ENCODE measurements at places on chromosomes 1 and 21.

- DNase-seq, result peak; percentile 76
Measured at GRCh38 chr1:155976062-155976912, 2.1 kb downstream of the ARHGEF2 start.

DNA sequence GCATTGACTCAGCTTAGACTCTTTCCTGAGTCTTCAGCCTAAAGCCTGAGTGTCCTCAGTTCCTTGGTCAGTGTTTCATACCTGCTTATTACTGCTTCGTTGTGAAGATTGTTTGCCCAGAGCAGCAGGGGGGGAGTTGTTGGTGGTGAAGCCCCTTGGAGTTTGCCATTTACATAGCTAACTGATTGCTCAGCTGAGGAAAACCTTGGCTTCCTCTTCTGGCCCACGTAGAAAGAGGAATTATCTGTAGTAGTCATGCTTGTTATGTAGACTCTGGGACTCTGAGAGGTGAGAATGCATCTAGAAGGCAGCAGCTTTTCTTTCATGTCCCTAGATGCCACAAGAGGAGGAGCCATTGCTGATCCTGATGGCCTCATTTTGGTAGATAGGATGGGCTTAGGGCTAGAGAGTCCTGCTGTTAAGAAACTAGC lies 125.9 kb downstream of the MAST2 start:
- DNase-seq, result no peak

- no peak for DNase-seq
Measured at GRCh38 chr21:16037421-16037955, 307.7 kb downstream of the USP25 start.

DNA sequence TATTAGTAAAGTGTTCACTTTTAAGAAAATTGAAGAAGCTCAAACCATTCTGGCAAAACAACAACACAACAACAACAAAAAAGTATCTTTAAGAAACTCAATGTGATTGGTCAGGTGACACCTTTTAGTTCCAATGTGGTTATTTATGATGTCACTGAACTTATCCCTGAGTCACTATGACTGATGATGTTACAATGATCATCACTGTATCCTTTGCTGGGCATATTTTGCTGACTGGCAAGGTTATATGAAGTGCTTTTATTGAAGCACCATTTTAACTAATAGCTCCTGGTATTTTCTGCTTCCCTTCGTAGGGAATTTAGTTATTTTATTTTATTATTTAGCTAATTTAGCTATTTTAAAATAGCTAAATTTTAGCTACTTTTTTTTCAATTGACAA lies at the start of gene TEX50:
Gene TEX50, plus strand, starts transcription at position 223 of the 400 bp plus-strand sequence. CDS start 184 bp downstream, outside the sequence.
- DNase-seq, result no peak

DNA sequence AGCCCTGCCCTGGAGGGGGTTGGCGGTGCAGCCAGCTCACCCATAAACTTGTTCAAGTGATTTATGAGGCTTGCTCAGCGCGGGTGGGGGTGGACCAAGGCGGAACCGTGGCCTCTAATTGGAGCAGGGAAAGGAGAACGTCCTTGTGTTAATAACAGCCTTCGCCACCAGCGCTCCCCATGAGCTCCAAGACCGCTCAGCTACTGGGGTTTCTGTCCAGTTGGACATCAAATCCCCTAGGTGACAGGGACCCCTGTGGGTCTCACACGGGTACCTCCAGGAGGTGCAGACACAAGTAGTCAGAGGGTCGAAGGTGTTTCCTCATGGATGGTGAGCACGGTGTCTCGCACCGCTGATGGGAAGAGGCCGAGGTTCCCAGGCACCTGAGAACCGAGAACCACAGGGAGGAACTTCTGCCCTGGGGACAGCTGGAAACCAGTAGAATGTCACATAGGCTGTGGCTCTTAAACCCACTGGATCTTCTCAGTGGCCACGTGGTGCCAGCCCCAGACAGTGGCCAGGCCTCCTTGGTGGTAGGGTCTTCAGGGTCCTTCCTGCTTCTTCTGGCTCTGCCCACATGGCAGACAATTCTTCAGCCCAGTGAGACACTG lies 3.7 kb upstream of the ACTRT2 start:
- no peak for DNase-seq

GRCh38 chr21:38351176-38351959 lies 94.6 kb downstream of the KCNJ15 start:
- DNase-seq, result no peak

DNA sequence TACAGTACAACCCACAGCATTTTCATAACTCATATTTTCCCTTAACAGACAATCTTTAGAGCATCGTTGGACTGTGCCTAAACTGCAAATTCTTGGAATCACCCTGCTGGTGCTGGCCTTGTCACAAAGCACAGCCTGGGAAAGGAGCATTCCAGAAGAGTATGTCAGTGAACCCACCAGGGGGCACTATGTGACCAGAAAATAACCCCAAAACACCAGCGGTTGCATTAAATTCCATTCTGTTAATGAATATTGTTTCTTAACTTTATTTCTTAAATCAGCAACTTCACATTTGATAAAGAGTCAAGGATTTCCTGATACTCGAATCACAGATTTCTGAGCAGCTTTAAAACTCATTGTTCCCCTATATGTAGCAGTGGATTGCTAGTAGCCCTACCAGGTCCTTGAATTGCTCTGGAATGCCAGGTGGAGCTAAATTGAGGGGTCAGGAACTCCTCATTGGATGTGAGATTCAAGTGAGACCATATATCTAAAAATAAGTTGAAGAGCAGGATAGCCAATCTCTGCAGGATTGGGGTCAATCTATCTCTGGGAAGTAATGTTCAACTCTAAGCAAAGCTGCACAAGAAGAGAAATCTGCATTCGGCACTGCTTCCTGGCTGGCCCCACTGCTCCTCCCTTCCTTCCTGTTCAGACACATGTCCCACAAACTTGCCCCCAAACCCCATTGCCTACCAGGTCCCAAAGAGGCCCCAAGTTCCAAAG lies 12.7 kb upstream of the RAB4A start:
- DNase-seq, result peak; percentile 44

- no peak for DNase-seq
Measured at GRCh38 chr1:219945795-219946194, 17.4 kb upstream of the SLC30A10 start.

DNA sequence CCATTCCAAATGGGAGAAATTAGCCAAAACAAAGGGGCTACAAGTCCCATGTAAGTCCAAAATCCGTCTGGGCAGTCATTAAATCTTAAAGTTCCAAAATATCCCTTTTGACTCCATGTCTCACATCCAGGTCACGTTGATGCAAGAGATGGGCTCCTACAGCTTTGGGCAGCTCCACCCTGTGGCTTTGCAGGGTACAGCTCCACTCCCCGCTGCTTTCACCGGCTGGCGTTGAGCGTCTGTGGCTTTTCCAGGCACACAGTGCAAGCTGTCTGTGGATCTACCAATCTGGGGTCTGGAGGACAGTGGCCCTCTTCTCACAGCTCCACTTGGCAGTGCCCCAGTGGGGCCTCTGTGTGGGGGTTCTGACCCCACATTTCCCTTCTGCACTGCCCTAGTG lies 130.2 kb downstream of the TPR start:
- no peak for DNase-seq

DNA sequence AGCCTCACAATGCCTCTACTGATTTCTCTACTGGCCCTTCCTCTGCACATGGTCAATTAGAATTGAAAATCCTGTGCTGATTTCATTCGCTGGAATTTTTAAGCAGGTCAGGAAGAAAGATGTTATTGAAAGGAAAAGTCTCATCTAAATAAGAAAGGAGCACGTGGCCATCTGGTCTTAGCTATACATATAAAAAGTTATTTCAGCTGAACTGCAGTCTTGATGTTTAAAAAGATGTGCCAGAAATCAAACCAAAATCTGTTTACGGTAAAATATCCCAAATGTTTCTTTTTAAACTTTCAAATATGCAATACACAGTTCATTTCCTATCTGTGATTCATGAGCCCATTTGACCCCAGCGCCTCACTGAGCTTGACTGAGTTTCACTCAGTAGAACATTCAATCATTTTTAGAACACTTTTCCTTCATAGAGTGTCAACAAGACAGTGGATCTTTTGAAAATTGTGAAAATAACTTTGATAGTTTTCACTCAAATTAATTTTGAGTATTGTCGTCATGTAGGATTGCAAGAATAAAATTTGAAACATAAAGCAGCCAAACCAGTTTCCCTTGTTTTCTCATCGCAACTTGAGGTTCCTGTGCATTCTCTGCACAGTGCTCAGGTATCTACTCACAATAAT lies 293.6 kb downstream of the PTPRC start:
- DNase-seq, result no peak

DNA sequence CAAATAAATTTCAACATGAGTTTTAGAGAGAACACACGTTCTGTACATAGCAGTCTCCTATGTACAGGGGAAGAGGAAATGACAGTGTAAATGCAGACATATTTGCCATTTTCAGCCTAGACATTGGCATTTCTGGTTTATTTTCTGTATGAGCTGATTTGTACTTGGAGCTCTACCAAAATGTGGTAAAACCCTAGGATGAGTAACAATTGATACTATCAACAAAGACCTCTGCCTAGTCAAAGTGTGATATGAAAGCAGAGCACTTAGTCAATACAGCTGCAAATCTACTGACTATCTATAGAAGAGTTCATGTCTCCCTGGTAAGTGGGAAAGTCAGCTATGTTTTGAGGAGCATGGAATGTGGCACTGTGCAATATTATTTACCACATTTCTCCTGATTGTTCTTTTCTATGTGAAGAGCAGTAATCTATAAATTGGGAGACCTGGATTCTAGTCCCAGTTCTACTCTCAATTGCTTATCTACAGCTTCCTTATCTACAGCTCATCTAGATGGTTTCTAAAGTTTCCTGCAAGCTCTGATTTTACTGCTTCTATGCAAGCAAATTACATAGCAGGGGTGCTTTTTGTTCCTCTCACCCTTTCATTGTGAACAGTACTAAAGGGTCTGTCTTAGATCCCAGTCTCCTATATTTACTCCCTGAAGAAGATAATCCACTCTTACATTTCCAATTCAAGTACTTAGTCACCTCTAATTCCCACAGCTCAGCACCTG lies 334.2 kb downstream of the NTNG1 start:
- no peak for DNase-seq

GRCh38 chr1:59150577-59151386 lies 146.1 kb upstream of the FGGY start:
- DNase-seq, result peak; percentile 10

DNA sequence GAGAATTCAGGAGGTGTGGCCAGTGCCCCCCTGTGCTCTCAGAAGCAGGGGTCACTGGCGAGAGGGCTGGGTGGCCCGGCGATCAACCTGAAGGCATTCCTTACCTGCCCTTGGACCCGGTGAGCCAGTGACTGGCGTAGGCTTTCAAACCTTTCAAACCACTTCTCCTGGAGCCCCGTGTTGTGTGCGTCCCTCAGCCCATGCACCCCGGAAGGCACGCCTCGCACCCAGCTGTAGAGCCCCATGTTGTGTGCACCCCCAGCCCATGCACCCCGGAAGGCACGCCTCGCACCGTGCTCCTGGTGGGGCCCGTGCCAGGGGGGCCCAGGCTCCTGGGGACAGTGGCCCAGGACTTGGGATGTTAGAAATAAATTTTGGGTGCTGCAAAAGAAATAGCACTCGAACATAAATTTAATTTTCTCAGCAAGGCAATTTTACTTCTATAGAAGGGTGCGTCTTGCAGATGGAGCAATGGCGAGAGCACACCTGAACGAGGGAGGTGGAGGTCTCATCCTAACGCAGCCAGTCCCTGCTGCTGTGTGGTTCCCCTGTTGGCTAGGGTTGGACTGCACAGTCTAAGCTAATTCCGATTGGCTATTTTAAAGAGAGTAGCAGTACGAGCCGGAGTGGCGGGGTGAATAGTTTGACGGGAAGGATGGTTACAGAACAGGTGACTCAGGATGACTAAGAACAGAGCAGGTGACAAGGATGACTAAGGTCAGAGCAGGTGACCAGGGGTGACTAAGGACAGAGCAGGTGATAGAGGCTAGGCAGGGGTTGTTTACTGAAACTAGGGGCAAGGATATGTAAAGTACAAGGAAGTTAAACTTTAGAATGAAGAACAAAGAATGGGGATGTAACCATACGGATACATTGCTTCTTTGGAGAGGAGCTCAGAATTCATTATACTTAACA lies 47.4 kb downstream of the PRKCZ start:
- DNase-seq, result no peak

- DNase-seq, result no peak
Measured at GRCh38 chr1:56399795-56400194, 179.6 kb downstream of the PLPP3 start.

GRCh38 chr1:6984536-6984935 lies 199.3 kb downstream of the CAMTA1 start:
- DNase-seq, result no peak

DNA sequence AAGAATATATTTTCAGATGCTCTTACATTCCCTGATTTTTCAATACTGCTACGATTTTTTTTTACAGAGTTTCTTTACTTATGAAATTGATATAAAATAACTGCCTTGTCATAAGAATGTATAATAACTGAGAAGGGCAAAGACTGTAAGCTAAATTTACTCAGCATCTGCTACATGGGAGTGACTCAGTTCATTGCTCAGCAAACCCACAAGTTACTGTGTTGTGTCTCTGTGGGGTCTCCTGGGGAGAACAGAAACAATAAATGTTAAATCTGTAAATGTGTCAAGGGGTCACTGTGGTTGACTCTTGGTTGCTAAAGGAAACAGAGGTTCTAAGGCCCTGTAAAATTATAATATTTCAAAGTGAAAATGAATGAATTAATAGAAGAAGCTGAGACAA lies 210.3 kb upstream of the CACYBP start:
- no peak for DNase-seq

DNA sequence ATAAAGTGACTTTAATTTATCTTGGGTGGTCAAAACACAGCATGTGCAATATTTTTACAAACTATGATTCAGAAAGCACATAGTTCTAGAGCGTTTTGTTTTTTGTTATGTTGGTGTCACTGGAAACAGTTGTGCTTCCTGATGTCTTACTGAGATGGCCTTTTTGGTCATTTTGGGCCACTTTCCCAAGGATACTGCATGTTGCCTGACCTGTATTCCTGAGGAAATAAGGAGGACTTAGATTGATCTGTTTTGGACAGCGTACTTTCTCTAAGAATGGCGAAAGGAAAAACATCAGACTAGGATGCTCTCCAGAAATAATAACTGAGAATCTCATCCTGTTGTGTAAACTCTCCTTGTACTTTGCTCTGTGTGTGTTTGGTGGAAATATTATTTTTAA lies 451.2 kb downstream of the USP25 start:
- DNase-seq, result no peak

DNA sequence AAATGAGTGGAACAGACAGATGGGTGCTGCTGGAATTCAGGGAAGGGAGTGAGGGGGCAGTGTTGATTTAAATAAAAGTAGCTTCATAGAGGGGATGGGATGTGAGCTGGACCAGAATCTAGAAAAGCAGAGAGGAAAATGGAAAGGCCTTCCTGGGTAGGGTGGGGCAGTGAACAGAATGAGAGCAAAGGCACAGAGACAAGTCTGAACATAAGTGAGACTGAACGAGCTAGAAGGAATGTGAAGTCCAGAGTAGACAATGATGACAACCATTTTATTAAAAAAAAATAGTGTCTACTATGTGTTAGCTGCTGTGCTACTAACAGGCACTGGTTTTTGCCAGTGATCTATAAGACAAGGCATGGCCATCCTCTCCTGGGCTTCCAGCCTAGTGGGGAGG lies 36.0 kb downstream of the ELK4 start:
- no peak for DNase-seq

GRCh38 chr1:101344745-101345144 lies 107.9 kb downstream of the S1PR1 start:
- DNase-seq, result no peak

Measured in activated naive CD8-positive, alpha-beta T cell treated with anti-CD3 and anti-CD28 coated beads for 36 hours (primary cell).